ENCODE measurements at places on chromosomes 5 and 9.

DNA sequence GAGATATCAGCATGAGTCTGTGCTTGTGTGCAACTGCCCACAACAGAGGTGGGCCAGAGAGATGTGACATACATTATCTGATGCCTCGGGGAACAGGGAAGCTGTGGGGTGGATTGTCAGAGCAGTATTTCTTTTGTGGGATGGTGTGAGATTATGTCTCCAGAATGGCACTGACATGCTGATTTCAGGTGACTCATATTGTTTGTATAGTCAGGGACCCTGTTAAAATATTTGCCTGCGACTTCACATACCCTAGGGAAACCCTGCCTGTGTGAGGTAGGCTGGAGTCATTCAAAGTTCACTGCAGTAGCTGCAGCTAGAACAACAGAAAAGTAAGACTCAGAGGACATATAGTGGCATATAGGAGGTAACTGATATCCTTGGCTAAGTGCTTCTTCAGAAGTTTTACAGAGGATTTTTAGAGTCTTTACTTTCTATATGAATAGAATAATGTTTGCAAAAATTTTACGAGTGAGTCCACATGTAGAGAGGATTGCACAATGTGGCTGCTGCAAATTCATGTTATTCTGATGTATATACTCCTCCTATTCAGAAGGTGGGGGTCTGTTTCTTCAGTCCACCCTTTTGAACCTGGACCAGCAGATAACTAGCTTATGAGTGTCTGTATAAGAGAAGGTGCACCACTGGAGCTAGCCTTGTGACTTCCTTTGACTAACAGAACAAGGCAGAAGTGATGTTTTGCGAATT, 89.3 kb downstream of the MACIR start:
- DNase-seq: no peak

DNA sequence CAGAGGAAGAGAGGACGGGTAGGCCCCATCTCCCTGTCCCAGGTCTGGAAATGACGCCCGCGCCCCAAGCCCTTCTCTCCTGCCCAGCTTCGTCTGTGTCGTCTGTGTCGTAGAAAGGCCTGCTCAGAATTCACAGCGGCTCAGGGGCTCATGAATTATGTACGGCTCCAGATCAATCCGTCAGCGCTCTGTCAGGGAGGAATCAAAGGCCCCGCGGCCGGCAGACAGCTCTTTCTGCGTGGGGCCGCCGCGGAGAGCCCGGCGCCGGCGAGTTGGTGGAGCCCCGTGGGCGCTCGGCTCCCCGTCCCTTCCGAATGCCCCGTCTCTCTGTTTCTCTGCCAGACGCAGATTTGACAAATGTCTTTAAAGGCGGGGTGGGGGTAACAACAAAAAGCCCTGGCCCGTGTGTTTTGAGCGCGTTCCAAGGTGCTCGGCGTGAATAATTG, 83.8 kb upstream of the RAPGEF1 start:
- DNase-seq: no peak

GRCh38 chr5:102781786-102782185, 26.7 kb downstream of the PAM start:
- no peak for DNase-seq

DNA sequence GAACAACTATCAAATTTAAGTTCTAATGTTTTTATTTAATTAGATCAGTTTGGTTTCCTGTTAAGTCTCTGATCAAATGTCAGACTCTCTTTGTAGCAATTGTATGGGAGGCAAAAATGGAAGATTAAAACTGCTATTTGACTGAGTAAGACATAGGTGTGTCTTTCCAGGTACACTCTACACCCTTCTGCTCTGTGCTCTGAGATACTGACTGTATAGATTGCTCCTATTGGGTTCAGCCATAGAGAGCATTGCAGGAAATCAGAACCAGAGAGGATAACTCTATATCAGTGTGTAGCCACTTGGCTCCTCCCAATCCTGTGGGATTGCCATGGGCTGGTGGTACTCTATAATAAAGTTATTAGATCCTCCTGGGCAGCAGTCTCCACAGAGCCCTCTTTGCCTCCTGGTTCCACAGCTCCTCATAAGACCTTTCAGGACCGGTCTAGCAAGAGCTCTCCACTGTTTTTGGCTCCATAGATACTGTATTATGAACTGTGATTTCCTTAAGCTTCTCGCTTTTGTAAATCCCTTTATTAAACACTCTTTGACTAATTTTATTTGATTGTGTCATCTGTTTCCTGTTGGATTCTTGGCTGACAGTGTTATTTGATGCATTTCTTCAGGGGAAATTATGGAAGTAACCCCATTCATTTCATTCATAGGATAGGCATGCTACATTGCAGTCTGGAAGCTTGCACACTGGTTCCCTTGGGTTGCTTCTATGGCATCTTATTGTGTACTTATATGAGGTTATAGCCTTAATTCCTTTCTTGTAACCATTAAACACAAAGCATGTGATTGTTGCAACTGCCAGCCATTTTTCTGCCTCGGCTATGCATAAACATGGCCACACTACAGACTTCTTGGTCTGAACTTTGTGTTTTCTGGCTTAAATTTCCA, 115.6 kb downstream of the VCAN start:
- no peak for DNase-seq

DNA sequence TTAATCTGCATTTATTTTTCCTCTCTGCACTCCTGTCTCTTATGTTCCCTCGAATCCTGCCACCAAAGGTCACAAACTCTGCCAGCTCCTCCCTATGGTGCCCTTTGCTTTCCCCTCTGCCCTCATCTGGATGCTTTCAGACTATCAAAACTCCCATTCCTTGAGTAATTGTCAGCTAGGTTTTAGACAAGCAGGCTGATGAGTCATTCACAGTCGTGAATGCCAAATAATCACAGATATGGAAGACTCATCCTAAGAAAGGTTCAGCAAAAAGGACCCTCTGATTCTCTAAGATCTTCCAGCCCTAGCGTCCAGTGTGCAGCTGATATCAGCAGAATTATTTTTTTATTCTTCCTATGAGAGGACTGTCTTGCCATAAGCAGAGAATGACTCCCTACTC, 104.5 kb upstream of the NUDT12 start:
- DNase-seq: no peak

DNA sequence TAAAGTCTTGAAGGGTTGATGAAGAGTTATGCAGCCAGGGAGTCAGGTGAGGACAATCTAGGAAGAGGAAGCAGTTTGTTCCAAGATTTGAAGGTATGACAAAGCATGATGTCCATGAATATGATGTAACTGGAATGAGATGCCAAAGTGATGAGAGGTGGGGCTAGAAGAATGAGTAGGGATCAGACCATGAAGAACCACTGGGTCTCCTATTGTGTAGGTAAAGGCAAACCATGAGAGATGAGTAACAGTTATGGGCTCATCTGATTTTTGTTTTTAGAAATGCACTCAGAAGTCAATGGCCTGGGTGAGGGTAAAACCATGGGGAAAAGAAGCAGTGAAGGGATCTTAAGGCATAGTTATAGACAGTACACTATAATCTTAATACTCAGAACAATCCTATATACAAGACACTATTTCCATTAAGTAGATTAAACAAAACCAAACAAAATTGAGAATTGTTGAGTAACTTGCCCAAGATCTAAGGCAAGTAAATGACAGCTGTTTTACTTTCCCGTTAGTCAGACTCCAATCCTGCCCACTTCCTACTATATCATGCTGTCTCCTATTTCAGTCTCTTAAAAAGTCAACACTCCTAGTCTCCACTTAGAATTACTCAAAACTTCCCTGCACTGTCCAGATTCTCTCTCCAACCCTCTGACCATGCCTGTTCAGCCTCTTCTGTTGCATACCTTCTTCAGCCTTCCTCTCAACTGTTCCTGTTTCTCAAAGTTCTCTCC, 393.8 kb upstream of the MEF2C start:
- DNase-seq: no peak

DNA sequence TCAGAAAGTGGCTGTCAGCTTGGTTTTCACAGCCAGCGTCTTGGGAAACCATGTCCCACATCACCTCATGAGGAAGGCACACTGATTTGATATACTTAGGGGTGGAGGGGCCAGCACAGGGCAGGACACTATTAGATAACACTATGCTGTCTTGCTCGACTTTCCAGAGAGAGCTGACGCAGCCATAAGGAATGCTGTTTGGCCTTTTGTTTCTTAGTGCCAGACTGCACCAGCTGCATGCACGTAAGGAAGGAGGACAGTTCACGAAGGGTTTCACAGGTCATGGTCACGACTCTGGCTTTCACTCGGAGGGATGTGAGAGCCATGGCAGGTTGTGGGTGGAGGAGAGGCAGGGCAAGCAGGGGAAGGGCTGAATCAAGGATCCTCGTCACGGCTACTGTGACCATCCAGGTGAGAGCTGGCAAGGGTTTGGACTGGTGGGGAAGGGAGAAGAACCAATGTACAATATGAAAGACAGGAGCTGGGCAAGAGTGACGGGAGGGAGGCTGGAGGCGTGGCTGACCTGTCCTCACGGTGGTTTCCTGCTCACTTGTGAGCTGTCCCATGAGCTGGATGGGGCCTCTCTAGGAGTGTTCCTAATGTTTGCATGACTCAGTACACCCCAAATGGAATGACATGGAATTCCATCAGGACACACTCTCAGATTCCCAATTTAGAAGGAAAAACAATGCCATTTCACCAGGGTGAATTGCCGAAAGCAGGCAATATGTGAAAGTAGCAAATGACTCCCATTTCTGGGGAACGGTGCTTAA, 61.7 kb downstream of the OTULIN start:
- no peak for DNase-seq

GRCh38 chr9:72839085-72839484, 113.8 kb downstream of the ALDH1A1 start:
- DNase-seq: no peak

DNA sequence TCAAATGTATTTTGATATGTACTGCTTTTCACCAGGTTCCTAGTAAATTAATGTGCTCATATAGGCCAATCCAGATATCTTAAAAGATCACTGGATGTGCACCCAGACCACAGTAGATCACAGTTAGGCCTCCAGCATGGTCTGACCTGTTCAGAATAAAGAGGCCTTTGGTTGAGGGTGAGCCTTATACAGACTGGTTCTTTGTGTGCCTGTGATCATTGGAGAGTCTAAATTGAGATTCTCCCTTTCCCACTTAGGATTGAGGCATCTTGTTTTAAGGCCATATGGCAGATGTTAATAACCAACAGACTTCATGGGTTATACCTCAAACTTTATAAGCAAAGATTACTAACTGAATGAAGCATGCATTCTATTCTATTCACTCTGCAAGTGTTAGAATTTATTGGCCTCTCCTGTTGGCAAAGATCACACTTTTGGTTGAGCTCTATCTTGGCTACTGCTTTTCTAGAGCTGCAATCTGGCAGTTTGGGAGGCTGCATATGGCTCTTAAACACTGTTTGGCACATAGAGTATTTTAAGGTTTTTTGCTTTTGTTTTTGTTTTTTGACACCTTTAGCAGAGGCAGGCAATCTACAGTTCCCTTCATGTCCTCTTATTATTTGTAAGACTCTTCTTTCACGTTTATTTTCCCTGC, 8.5 kb downstream of the CHSY3 start:
- DNase-seq: no peak

DNA sequence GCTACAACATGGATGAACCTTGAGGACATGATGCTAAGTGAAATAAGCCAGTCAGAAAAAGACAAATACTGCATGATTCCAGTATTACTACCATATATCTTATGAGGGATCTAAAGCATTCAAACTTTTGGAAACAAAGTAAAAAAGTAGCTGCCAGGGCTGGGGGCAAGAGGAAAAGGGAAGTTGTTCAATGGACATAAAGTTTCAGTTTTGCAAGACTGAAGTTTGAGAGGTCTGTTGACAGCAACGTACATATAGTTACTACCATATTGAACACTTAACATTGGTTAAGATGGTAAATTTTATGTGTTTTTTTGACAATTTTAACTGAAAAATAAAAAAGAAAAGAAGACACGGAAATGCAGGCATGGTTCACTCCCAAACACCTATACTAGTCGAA, 77.6 kb downstream of the MAPKAP1 start:
- no peak for DNase-seq

DNA sequence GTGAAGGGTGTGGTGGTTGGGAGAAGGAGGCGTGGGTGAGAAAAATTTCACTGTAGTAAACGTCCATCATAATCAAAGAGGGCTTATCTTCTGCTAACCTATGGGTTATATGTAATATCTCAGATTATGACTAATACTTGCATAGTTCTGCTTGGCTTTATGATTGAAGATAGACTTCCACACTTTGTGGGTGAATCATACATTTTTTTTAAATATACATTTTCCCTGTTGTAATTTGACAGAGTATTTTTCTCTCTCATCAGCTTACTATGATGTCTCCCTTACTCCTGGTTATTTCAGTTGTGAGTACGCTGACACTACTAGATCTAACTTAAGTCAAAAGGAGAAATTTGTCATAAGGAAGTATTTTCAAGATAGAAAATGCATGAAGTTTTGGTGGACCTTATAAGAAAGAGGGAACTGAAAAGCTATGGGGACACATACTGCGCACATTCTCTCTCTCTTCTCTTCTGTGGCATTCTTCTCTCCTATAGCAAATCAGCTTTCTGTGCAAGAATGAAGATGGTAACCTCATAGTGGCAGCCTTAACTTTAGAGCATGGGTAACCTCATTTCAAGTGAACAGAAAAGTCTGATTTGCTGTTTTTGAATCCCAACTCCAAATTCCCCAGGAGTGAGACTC, 4.9 kb upstream of the JAK2 start:
- DNase-seq: no peak

- DNase-seq: no peak
Measured at GRCh38 chr5:144971108-144971850, 800.6 kb downstream of the KCTD16 start.

DNA sequence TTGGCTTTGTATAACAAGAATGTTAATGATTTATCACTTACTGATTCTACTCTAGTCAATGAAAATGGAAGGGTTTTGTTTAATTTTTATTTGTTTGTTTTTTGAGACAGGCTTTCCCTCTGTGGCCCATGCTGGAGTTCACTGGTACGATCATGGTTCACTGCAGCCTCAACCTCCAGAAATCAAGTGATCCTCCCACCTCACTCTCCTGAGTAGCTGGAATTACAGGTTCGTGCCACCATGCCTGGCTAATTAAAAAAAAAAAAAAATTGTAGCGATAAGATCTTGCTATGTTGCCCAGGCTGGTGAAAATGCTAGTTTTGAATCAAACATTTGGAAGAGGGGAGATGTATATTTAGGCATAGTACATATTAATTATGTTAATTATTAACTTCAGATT, 209.4 kb downstream of the NFIB start:
- DNase-seq: no peak

- no peak for DNase-seq
Measured at GRCh38 chr9:81292056-81292805, 397.1 kb downstream of the TLE1 start.

DNA sequence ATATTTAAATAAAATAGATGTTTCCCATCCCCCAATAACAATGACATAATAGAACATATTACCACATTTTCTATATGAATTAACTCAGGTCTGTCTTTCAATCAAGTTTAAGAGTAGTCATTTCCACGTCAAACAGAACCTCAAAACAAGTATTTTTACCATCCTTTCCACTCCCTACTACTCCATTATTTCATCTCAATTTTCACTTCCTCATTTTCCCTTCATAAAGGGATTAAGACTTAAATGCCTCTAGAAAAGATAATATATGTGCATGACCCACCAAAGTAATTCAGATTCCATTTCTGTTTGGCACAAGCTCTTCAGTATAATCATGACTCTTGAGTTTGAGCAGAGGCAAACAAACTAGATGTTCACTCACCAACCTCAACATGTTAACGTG, 40.4 kb downstream of the ELOVL7 start:
- DNase-seq: no peak

Data from activated CD4-positive, alpha-beta memory T cell treated with anti-CD3 and anti-CD28 coated beads, Interleukin-2, amount 10 ng/mL, durations not matched to agents 7 days and 5 days (primary cell).